ENCODE measurements at places on chromosomes 5 and 9. TPM values are rescaled to one million over a fixed set of nuclear protein-coding genes. Genes with fewer than 3 reads are reported as not detected.

GRCh38 chr5:176415952-176416924 is at the start of gene CLTB:
Gene CLTB (minus strand): TSS chr5:176416539. CDS start chr5:176416363, 176 bp downstream.
- DNase-seq: peak; percentile 80

Gene ARL14EPL
- not detected for total RNA-seq

DNA sequence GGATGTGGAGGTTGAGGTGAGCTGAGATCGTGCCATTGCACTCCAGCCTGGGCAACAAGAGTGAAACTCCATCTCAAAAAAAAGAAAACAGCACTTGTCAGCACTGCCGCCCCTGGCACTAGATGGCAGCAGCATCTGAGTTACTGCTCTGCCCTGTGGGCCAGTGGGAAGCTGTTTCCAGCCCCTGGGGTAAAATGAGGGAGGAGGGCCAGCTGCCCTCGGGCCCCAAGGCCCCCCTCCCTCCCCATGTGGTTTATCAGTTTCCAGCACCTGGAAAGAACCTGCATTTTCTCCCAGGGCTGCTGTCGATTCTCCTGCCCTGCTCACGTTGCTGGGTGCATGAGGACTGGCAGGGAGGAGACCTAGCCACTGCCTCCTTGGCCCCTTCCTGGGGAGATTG is 13.2 kb upstream of the CEL start:
- no peak for DNase-seq

- no peak for DNase-seq
Measured at GRCh38 chr5:31047621-31048020, 145.9 kb upstream of the CDH6 start.

Gene MLANA
- not detected for total RNA-seq

DNA sequence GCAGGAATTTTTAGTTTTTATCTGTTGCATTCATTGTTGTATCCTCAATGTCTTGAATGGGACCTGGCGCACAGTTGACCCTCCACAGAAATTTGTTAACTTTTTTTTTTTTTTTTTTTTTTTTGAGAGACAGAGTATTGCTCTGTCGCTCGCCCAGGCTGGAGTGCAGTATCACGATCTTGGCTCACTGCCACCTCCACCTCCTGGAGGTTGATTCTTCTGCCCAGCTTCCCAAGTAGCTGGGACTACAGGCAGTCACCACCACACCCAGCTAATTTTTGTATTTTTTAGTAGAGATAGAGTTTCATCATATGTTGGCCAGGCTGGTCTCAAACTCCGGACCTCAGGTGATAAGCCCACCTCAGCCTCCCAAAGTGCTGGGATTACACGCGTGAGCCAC is 205.9 kb downstream of the ROR2 start:
- DNase-seq: no peak

Gene IL3
- total RNA-seq: not detected

Gene SYK
- 222 TPM for total RNA-seq

GRCh38 chr9:137453643-137454081 is 5.5 kb downstream of the NSMF start:
- DNase-seq: peak; percentile 61

- no peak for DNase-seq
Measured at GRCh38 chr9:76185432-76185831, 208.8 kb downstream of the RFK start.

GRCh38 chr5:29304545-29304944 is 1888.9 kb upstream of the CDH6 start:
- no peak for DNase-seq

DNA sequence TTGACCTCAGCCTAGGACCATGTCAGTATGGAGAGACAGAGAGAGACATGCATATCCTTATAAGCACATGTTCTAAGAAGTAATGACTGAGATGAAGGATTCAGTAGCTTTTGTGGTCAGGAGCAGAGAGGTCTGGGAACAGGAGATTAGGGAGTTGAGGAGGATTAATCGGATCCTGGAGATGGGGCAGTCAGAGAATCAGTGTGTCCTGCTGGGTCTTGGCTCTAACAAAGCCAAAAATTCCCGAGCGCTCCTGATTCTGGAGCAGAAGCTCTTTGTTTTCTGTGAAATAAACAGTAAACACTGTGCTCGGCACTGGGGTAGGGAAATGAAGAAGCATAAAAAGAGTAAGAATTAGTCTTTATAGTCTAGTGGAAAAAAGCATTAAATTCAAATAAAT is 520.0 kb upstream of the CLINT1 start:
- DNase-seq: no peak

DNA sequence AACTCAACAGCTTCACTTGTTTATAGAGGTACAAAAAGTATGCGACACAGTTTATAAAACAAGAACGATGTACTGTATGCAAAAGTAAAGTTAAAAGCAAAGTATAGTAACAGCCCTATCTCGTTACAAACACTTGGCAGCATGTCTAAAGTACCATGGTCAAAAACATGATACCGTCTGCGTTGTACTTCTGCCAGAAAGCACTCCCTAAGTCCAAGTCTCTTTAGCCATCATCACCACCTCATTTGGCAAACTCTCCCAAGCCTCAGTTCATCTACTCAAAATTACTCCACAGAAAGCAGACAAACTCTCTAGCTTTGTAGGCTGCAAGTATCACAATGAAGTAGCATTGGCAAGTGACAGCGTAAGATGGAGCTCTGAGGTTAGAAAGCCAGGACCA is 73.4 kb downstream of the NFIB start:
- no peak for DNase-seq

- no peak for DNase-seq
Measured at GRCh38 chr5:8726383-8727036, 819.4 kb downstream of the SEMA5A start.

Gene SPINK6
- not detected for total RNA-seq

DNA sequence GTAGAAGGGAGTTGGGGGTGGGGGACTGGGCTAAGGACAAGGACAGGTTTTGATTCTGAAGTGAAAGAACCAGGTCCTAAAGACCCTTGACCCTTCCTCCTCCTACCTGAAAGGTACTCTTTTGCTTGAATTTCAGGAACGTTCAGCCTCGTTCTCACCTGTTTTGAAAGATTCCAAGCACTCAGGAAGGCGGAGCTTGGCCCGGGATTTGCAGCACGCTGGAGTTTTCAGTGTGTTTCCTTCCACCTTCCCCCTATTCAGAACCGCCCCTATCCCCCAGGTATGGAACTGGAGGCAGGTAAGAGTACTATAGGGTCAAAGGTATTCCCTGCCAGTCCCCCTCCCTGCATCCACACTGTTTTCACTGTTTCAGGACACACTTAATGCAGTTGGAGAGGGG is 7.1 kb downstream of the EGR1 start:
- no peak for DNase-seq

GRCh38 chr5:113166852-113167366 is 190.3 kb downstream of the DCP2 start:
- no peak for DNase-seq

DNA sequence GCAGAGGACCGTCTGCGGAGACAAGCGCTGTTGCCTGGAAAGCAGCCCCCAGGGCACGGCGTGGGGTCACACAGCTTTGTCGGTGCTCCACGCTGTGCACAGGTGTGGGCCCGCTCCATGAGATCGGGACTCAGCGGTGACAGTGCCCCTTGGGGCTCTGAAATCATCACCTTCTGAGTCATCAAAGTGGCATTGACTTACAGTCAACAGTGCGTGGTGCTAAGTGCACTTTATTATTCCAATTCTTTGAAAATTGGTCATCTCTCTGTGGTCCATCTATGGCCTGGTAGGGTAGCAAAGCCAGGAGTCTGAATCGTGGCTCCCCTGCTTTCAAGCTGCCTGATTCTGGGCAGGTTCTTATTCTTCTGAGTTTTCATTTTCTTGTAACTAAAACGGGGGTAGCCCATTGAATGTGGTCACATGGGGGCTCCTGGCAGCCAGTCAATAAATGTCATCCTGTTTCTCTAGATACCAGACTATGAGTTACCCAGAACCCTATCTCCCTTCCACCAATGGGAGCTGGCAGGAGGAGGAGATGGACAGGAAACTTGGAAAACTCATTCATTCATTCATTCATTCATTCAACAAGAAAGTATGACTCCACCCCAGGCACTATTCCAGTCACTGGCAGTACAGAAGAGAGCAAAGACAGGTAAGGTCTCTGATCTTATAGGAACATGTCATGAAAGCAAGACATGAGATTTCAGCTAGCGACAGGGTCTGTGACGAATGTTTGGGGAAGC is 20.3 kb upstream of the UNC5A start:
- no peak for DNase-seq

- DNase-seq: no peak
Measured at GRCh38 chr5:14917719-14918118, 46.1 kb upstream of the ANKH start.

Gene CARTPT
- total RNA-seq: not detected

GRCh38 chr9:136769710-136770191 is 5.4 kb upstream of the LCN15 start:
- DNase-seq: no peak

- no peak for DNase-seq
Measured at GRCh38 chr5:54090495-54091120, 219.8 kb downstream of the ARL15 start.

DNA sequence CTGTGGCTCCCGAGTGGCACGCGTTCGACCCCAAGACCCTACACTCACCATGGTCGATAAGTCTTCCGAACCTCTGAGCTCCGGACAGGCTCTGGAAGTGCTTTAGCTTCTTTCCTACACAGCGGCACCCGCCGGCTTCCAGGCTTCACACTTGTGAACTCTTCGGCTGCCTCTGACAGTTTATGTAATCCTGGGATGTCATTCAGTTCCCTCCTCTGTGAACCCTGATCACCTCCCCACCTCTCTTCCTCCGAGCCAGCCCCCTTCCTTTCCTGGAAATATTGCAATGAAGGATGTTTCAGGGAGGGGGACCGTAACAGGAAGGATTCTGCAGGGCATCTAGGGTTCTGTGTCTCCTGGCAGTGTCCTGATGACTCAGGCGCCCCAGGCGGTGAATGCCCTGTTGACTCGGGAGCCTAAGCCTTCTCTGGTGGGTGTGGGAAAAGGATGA is at the start of gene CD14:
TSS of gene CD14 (minus strand) at position 155 of the 451 bp plus-strand sequence. CDS start at position 51, 104 bp downstream.
- DNase-seq: no peak

GRCh38 chr5:92849756-92850155 is 731.3 kb downstream of the NR2F1-AS1 start:
- DNase-seq: no peak

Data from activated B cell treated with CpG ODN at 0.5 μM for 24 hours (primary cell).